ENCODE measurements at places on chromosomes 4 and X.

DNA sequence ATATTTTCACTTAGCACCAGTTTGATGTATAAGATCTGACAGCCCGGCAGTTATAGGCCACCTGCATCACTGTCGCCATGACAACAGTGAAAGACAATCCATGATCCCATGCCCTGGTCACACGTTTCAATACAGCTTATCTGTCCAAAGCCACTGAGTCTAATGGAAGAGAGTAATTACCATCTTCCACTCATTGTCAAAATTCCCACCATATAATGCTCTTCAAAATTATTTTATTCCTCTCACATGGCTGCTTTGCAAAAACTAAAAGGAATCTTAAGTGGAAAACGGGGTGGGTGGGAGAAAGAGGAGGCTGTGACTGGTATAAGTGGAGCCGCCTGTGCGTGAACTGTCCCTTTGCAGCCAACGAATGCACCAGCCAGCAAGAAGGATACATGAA, 44.2 kb downstream of the MAML3 start:
- DNase-seq, result no peak

GRCh38 chr4:17587094-17587822, 10.3 kb downstream of the LAP3 start:
- no peak for DNase-seq

DNA sequence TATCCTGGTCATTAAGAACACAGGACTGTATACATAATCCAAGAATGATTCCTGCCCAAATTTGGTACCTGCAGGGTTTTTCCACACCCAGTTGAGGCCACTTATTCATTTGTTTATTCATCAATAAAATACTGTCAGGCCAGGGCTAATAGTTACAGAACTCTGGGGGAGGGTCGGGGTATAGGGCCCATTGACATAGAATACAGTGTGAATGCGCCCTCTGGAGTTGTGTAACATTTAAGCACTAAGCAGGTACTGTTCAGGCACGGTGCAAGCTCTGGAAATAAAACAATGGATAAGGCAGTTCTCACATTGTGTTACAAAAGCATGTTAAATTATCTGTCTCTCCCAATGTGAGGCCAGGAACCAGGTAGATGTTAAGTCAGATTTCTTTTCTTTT, 30.8 kb upstream of the LRBA start:
- DNase-seq, result no peak

GRCh38 chr4:56905796-56906195, 1.9 kb upstream of the REST start:
- no peak for DNase-seq

DNA sequence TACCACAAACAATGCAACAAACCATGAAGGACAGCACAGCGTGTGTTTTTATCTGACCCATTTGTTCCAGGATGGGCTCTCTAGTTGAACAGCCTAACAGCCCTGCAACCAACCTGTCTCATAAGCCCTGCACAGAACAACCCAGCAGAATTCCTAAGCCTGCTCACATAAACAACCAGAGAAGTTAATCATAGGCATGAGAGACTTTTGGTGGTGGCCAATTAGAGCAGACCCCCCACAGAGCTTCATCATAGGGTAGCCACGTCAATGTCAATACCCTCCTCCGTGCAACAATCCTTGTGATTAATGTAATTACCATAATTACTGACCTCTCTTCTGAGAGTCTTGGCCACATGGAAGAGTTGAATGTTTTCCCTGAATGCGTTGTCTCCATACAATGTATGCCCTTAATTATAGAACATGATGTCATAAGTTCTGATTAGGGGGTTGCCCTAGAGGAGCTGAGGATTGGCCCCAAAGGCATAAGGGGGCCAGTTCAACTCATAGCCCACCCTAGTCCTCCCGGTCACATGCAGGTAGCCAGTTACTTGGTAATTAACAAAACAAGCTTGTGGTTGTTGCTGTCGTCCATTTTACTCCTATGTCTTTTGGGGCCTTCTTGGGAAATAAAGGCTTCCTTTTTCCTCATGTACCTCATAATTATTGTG, 92.7 kb downstream of the SYNPO2 start:
- DNase-seq, result no peak

- DNase-seq, result no peak
These were observed at the start of gene GJB1 for GRCh38 chrX:71222929-71223328. GJB1 (plus strand) TSS chrX:71223224; CDS start chrX:71223708, 484 bp downstream.

DNA sequence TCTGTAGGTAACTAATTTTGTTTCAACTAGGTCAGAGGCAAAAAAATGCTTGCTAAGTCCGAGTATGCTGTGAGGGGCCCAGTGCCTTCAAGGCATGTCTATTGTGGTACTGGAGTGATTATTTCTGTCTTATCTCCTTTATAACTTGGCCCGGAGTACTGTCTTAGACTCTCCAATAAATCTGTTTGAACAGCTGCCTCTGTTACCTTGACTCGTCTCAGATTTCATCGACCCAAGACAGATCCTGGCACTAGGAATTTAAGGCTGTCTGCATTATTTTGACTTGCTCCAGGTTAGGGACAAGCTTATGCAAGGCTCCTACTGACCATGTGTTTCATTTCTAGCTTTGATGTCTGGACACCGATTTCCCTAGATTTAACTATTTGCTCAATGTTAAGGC, 41.1 kb upstream of the NKAP start:
- no peak for DNase-seq

DNA sequence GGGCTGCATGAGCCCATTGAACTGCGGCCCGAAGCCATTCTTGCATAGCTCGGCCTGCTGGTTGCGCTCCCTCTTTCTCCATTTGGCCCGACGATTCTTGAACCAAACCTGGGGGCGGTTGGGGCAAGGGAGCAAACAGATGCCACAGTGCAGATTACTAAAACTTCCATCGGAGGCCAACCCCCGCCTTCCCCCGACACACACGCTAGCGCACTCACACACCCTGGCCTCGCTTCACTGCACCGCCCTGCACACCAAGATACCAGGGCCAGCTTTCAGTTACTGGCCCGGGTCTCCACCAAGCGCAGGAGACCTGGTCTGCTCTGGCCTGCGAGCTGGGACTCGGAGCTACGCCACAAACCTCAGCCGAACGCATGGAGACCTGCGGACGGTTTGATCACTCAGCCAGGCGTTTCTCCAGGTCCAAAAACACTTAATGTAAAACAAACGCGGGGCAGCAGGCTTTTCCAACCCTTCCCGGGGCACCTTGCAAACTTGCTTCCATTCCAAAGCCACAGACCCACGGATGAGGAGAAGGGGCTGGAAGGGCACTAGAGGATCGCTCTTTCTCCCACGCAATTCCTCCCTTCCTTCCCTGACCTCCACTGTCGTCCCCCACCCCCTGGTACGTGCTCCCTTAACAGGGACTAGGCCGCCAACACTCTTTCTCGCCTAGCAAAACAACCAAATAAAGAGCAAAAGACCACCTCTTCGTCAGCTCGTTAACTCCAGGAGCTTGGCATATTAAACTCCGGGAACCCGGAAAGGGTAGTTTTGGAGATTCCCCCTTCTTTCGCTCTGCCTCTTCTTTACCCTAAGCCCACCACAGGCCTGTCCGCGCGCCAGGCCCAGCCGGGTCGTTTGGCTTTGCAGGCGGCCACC, 4.1 kb downstream of the PITX2 start:
- no peak for DNase-seq

DNA sequence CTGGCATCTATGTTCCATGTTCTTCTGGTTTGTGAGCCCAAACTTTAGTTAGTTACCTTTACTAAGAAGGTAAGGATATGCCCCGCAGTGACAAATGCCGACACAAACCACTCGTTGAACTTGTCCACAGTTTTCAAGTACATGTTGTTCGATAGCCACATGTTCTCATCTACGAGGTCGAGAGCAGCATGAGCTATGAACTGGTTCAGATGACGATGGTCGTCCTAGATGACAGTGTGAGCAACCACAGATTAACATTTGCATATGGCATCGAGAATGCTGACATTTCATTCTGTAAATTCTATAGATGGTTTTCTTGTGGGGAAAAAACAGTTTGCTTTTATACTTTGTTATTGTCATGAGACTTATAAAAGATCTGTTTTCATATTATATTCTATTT, 18.0 kb downstream of the TRAPPC2 start:
- no peak for DNase-seq

DNA sequence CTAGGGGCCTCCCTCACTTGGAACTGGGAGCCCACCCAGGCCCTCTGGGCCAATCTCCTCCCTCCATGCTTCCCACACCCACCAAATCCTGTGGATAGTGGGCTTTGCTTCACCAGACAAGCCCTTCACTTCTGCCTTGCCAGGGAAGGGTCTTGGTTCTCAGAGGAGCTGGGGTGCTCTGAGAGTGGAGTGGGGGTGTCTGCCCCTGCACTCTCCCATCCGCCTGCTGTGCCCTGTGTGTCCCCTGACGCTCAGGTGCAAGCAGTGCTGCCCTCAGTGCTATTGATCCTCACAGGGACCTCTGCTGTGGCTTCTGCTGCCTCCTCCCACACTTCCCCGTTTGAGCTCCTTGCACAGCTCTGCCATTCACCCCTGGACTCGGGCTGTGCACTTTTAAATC, 117.3 kb upstream of the NKX1-1 start:
- no peak for DNase-seq

DNA sequence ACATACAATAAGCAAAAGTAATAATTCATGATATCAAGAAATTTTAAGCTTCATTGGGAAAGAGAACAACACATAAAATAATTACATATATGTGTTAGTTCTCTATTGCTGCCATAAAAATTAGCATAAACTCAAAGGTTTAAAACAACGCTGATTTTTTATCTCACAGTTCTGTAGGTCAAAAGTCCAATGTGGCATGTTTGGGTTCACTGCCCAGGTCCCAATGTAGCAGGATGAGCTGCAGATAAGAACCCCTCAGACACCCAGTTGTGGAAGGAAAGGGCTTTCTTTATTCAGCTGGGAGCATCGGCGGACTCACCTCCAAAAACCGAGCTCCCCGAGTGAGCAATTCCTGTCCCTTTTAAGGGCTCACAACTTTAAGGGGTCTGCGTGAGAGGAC, 13.1 kb upstream of the MAGEB16 start:
- DNase-seq, result no peak

DNA sequence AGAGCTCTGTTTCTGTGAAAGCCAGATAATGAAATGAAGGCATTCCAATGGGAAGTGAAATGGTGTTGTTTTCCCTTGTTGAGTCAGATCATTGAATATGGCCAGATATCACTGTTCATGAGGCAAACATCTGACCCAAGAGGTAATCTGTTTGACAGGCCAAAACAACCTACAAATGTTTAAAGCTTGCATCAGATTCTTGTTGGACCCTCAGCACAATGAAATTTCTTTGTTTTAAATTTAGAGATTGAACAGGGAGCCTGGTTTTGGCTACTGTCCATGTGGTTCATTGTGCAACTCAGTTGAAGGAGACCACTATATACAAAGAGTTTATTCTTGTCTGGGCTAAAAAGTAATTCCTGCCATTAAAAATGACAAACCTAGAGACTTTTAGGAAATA, 159.1 kb downstream of the AFF2 start:
- DNase-seq, result no peak

DNA sequence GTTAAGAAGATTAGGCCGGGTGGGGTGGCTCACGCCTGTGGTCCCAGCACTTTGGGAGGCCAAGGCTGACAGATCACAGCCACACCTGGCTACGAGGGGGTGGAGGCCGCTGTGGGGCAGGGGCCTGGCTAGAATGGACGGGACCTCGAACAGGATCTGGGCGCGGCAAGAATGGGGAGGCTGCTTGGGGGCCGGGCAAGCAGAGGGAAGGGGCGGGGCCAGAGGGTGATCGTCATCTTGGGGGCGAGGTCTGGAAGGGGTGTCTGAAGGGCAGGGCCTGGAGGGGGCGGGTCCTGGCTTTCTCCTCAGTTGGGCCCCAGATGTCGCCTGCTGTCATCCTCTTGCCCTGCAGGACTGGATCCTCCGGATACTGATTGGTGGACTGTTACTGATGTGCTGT, 57.3 kb upstream of the ENPEP start:
- DNase-seq, result no peak

DNA sequence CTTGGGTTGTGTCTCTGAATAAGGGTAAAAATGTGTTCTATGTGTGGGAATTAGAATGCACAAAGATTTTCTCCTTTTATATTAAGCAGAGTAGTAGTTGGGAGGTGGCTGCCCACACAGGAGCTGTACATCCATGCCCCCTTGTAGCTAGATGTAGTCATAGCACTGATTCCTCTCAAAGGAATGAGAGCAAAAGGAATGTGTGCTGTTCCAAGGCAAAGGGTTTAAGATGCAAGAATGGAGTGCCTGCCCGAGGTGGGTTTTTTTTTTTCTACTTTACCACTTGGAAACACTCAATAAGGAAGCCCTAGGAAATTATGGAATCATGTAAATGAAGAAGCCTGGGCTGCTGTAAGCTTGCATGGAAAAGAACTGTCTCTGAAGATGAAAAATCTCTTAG, 2183.2 kb upstream of the AGA start:
- no peak for DNase-seq

DNA sequence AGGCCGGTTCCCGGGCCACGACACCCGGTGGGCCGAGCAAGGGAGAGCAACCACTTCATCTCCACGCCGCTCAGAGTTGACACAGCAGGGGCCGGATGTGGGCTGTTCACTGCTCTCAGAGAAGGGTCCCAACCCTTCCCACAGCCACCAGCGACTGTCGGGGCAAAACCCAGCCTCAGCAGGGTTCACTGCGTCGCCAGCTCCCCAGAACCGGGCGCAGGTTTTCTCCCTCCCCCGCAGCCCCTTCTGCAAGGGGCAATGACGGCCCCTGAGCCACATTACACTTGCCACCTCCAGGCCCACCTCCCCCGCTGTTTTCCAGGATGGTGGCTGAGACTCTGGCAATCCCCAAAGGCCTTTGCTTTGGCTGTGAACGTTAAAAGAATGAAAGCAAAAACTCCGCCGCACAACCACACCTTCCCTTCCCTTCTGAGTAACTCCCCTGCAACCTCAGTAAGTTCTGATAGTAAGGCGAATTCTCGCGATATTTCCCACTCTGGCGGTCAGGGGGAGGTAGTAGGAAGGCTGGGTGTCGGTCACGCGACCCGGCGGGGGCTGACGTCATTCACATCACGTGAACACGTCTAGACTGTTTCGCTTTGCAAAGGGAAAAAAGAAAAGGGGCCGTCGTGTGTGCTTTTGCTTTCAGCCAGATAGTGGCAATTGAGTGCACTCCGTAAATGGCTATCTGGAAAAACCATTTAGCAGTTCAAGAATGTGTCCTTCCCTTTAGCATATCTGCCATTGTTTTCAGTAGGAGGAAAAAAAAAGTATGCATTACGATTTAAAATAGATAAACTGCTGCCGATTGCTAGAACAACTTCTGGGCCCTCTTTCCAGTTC, 869 bp upstream of the CAMK2D start:
- peak; percentile 97 for DNase-seq

GRCh38 chr4:175927121-175927520, 115.1 kb upstream of the GPM6A start:
- DNase-seq, result no peak

Measured in activated CD8-positive, alpha-beta memory T cell treated with anti-CD3 and anti-CD28 coated beads for 24 hours (primary cell).